ENCODE measurements at places on chromosomes 11 and 22.
A peak's percentile ranks its signal among the peaks of the same experiment; 100 is the strongest.

DNA sequence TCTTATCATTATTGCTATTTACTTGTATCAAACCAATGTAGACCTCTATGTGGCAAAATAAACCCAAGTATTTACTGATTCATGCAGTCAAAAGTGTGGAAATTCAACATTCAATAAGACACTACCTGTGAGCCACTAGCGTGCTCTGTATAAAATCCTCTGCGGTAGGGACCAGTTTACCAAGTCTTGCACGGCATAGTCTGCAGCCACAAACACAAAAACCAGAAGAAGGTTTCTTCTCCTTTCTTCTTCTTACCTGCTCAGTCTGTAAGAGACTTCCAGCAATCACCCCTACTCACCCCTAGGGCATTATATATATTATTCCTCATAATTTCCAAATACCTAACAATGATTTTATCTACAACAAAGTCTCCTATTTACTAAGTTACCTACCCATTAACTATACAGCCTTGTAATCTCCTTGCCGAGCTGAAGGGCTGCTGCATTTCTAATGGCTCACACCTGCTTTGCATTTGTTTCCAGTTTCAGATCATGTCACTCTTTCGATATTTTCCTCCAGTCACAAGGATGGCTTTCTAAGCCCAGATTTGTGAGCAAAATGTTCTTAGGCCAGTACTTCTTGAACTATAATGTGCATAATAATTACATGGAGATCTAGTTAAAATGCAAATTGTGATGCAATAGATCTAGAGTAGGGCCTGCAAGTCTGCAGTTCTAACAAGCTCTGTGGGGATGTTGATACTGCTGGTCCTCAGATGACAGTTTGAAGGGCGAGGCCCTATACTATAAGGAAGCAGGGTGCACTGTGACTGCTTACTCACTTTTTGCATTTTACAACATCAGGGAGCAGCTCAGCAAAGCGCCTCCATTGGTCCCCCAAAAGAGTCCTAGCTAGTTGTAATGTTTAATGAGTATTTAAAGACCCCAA is 191.9 kb upstream of the DDI1 start:
- no peak for DNase-seq

DNA sequence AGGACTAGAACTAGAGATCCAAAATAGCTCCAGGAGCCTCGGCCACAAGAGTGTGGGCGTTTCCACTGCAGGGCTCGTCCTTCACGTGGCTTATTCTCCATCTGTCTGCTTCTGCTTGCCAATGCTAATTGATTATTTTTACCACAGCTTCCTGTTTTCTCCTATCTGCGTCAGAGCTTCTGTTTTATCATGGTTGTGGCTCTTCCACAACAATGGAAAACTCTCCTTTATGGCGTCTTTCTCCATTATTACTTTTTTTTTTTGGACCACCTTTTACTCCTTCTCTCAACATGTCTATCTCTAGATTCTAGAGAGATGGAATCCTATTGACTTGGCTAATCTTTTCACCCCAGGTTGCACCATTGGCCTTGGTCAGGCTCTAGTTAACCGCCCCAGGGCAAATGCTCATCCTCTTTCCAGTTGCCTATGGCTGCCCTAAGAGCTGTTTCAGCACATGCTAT is 25.9 kb downstream of the CAT start:
- no peak for DNase-seq

- DNase-seq, result no peak
These were observed 56.6 kb downstream of the LINC01488 start for GRCh38 chr11:69537855-69538640.

DNA sequence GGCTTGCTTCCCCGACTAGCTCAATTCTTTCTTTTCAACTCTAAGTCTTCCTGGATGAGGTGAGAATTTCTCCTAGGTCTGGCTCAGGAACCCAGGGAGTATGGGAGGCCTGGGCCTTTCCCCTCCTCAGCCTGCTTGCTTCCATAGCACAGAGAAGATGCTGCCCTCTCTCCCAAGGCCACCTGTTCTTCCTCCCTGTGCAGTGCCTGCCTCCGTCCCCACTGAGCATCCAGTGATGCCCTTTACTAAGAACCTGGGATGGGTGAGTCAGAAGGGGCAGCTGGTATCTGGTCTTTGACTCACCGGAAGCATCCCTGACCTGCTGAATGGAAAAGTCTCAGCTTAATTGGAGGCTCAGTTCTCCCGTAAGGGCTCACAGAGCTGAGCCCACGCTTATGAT is 607.9 kb downstream of the BUD13 start:
- DNase-seq, result no peak

GRCh38 chr22:24753914-24754313 is 20.6 kb downstream of the PIWIL3 start:
- DNase-seq, result no peak

GRCh38 chr22:20101638-20102037 is 14.3 kb upstream of the RANBP1 start:
- DNase-seq, result no peak

DNA sequence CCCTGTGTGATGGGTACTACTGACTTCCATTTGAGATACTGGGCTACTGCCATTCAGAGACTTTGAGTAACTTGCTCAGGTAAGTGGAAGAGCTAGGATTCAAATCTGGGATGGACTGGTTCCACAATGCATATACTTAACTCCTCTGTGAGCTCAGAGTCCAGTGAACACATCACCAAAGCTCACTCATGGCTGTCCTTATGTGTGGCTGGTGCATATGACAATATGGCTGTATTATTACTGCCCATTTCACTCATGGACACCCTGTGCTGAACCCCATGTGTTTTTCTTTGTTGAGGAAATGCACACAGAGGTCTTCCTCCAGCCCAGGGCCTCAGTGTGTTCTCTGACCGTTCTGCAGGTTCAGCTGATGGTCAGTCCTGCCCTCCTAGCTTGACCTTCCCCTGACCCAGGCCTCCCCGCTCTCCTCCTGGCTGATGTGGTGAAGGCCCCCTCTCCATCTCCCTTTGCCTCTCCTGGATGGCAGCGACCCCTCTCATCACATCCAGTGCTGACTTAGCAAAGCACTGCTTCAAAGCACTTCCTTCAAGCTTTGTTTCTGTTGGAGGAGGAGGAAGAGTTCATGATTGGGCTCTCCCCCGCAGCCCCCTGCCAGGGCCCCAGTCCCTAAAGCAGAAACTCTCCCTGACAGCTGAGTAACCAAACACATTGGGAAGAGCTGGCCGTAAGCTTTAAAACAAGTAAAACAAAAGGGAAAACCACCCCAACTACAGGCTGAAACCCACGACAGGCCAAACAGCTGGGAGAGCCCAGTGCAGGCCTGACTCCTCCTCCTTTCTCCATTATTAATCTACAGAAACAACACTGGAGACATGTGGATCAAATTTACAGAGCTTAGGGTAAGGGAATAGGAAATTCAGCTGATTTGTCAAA is 101.2 kb downstream of the NAT10 start:
- no peak for DNase-seq

DNA sequence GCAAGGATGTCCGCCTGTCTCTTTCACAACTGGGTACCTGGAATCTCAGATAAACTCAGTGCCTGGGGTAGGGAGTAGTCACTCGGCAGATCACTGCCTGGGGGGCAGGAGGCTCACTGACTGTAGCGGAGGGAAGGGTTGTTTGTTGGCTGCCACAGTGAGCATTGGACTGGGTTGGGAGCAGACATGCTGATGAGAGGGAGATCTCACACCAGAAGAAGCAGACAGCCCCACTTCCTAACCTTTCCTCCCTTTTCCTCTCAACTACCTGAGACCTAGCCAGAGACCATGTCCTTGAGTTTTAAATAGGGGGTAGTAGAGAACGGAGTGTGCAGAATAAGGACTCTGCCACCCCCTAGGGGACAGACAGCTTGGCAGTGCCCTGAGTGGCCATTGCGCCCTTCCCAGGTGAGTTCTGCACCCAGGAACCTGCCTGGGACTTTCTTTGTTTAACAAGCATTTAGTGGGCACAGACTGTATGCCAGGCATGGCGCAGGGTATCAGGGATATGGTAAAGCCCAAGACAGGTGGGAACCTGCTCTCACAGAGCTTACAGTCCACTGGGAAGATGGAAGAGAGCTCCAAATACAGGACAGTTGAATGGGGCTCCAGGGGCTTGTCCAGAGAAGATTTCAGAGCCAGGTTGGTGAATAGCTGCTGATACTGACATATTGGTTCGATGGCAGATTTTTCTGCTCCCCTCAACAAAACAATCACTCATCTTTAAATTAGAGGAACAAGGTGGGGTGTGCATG is 115.7 kb upstream of the NNMT start:
- no peak for DNase-seq

DNA sequence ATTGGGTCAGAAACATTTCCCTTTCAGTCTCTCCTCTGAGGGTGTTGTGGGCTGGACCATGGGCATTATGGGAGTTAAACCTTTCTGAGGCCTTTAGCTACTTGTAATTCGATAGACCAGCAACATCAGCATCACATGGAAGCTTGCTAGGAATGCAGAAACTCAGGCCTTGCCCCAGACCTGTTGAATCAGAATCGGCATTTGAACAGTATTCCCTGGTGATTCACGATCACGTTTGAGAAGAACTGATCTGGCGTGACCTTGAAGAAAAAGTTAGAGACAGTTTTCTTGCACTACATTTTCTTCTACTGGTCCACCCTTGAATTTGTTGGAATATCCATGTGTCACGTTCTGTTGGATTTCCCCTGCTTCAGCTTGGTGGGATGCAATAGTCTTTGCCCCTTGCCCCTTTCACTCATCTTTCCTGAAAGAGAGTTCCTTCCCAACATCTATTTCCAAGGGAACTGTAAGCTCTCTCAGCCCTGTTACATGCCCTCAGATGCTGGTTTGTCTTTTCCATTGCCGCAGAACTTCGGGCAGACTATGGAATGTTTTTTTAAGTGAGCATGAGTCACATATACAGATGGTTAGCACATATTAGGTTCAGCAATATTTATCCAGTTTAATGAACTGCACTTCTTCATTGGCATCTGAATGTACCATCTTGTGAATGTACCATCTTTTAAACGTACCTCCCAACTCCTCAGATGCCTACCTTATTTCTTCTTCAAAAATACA is 23.9 kb downstream of the EHF start:
- peak; percentile 49 for DNase-seq

GRCh38 chr11:93659841-93660240 is 1.6 kb upstream of the CEP295 start:
- DNase-seq, result no peak

DNA sequence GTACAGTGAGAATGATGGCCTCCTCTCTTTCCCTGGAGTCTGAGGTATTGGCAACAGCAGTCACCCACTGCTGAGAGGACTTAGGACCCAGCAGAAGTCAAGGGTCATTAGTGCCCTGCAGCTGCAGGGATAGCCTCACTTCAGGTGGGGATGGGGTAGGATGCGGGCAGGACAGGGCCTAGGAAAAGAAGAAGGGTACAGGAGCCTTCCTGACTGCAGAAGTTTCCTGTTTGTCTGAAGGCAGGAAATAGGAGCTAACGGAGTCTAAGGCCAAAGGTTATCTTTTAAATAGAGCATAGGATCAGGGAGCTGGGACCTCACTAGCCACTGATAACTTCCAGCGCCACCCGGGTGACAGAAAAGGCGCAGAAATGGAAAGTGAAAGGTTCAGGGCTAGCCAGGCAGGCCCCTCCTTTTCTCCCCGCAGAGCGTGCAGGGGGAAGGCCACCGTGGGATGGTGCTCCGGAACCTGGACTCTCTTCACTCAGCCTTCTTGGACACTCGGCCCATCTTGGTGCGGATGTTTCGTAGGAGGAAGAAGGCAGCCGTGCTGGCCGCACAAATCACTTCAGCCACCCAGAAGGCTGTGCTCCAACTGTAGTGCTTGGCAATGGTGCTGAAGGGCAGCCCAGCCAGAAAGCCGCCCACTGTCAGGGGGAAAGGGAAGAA is 6.0 kb downstream of the TRAPPC4 start:
- no peak for DNase-seq

DNA sequence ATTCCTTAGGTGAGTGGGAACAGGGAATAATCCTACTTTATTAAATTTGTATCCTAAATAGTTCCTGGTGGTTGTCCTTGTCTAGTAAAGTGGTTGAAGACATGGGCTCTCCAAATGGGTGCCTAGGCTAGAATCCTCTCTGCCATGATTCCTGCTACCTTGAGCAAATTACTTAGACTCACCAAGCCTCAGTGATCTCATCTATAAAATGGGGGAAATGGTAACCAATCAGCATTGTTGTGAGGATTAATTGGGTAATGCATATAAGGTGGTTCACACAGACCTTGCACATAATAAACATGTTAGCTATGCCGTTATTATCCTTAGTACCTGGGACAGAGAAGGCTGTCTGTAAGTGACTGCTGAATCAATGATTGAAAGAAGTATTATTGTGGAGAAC is 109.9 kb downstream of the FAR1 start:
- DNase-seq, result no peak

DNA sequence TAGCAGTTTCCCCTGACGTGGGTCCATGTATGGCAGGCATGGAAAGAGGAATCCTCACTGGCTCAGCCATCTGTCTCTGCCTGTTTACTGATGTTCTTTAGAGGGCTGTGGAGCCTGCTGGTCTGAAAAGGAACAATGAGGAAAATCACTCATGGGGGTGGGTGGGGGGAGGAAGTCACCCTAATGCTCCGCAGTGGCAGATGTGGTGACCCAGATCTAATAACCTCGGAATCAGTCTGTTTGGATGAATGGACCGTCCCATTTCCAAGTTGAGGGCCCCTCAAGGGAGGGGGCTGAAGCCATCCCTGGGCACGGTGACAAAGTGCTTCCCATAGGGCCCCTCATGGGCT is 4.4 kb downstream of the BCR start:
- DNase-seq, result no peak

DNA sequence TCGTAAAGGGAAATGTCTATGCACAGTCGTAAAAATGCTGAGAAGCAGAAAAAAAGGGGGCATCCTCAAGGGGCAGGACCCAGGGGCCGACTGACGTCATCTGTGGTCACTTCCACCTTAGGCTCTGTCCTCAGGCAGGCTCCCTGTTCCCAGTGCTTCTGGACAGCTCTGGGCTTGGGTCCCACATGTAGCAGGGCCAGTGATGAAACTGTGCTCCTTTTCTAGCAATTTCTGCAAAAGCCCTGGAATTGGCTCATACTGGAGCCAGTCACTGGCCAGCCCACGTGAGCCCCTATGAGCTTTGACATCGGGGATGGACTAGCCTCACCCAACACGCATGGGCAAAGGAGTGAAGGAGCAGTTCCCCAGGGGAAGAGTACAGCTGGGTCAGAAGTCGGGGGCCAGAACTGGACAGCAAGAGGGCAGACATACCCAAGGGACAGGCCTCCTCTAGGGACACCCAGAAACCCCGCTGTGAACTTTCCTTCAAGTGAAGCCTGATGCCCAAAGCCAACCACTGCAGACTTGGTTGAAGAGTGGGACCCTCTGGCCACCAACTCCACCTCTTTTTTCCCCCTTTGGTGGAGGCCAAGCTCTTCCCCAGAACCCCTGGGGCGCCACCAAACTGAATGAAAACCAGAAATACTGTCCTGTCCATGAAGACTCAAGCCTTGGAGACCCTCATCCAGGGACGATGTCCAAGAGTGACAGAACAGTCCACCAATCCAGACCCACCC is 1349.0 kb downstream of the BRD1 start:
- no peak for DNase-seq

- DNase-seq, result no peak
These were observed 1124.3 kb downstream of the BRD1 start for GRCh38 chr22:48703265-48703941.

GRCh38 chr11:4022669-4023068 is 71.9 kb upstream of the RRM1 start:
- DNase-seq, result peak; percentile 11

DNA sequence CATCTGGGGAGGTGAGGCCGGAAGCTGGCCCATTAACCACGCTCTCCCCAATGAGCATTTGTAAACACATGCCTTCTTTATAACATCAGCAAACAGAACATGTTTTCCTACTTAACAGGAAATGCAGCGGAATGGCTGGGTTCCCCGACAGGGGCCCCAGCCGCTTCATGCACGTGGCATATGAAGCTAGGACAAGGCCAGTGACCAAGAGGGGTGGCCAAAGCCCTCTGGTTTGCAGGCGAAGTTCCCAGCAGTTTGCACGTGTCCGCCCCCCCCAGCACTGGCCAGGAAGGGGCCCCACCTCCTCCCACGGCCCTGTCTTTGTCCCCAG is 38.7 kb upstream of the LINC01488 start:
- no peak for DNase-seq

Data from RWPE1 (cell line).